ENCODE measurements at places on chromosomes 3 and 15.

- DNase-seq = no peak
Observed at GRCh38 chr15:76823890-76824289, 81.2 kb downstream of the SCAPER start.

DNA sequence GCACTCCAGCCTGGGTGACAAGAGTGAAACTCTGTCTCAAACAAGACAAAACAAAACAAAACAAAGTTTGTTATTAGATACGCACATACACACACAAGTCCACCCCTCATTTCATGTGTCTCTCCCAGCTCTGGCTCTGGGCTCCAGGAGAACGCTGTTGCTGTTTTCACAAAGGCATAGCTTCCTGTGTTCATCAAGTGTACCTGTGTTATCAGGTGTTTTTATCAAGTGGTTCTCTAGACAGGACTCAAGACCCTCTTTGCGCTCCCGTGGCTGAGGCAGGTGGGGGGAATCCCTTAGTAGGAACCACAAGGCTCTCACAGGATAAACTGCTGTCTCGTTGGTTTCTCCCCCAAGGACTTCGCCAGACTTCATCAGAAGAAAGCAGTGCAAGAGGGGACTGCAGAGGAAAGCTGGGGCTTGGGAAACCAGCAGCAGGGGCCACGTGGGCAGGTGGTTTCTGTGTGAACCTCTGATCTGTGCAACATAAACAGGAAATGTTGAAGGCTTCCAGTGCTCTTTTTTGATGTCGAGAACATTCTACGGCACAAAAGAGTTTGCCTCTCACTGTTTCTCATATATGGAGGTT lies 6.9 kb upstream of the PPP1R2 start:
- DNase-seq = no peak

DNA sequence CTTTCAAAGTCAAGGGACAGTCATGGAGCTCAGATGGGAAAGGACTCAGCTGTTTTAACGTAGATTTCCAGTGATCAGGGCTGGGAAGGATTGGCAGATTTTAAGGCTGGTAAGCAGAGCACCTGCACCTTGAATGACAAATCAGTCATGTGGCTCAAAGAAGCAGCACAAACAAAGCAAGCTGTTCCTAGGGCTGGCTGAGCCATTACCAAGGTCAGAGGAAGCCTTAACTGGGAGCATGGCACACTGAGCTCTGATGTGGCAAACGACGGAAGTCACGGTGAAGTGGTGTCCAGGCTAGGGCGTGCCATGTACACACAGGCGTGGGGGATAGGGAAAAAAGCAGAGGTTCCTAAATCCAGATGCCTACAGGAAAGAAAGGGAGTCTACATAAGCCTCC lies 84.6 kb upstream of the PFN2 start:
- DNase-seq = no peak

- no peak for DNase-seq
Observed at GRCh38 chr3:3556078-3556477, 243.2 kb upstream of the LRRN1 start.

DNA sequence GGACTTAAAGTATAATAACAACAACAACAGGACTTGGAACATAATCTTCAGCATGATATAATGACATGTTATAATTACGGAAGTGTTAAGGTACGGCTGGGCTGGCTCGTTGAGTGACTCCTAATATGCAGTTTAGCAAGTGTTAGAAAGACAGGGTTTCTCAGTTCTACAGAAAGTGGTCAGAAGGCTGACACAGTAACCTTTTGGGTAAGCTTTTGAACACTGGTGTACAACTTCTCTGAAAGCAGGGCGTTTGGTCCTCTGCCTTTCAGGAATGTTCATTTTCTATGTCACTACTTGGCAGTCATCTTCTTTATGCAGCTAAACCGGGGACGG lies 133.3 kb upstream of the SLC2A2 start:
- DNase-seq = no peak

DNA sequence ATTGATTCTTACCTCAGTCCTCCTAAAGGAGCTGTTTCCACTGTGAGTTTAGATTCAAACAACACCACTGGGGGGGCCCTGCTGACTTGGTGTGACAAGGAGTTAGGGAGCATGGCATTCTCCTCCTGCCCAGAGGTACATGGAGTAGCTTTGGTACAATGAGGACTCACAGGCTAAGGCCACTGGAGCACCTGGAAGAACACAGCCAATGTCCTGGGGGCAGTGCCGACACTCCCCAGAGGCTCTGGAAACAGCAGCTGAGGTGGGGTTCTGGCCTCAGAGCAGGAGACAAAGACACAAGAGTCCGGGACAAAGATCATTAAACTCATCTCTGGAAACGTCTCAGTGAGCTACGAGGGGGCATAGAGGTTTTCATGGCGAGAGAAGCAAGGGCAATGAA lies 69.7 kb upstream of the POMGNT2 start:
- DNase-seq = no peak

DNA sequence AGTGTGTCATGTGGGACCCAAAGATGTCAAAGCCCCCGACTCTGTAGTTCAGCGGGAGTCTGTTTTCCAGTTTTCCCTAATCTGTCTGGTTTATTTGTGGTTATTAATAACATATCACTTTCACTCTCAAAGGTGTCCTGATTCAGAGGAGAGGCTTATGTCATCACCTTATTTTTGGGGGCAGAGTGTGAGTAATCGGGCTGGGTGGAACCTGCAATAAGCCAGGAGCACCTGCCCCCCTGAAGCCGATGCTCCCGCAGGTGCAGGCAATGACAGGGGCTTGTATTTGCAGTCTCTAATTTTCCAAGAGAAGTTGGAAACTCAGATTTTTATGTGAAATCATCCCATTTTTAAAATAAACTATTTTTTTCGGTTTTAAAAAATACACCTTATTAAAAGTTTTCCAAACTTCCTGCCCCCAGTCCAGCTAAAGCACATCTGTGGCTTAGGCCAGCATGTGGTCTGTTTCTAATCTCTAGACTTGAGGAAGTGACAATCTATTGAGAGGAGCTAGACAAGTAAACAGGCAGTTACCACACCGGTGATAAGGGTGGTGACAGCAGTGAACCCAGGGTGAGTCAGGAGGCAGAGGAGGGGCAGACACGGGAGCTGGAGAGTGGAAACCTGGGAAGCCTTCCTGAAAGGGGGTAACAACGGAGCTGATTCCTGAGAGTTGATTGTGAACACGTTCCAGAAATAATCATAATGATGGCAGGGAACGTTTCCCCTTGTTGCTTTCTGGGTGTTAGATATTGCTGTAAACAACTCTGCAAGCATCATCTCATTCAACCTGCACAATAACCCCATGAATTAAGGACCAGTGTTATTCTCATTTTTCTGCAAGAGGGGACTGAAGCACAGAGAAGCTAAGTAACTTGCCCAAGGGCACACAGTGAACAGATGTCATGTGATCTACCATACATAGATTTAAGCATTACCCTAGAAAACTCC lies 37.2 kb downstream of the BHLHE40 start:
- DNase-seq = peak; percentile 59

DNA sequence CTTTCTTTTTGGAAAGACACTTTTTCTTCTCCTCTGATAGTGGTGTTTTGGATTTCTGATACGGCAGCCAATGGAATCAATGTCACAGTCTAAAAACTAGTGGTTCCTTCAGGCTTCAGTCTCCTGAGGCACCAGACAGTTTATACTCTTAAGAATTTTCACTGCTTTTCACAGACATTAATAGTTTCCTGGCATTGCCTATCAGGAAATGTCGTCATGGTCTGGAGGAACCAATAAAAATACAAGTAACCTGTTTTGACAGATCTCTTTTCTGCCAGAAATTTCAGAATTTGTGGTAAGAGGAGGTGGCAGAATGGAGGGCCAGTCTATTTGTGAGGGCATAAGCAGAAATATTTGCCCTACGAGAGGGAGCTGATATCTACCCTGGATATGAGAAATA lies 44.8 kb downstream of the FILIP1L start:
- no peak for DNase-seq

DNA sequence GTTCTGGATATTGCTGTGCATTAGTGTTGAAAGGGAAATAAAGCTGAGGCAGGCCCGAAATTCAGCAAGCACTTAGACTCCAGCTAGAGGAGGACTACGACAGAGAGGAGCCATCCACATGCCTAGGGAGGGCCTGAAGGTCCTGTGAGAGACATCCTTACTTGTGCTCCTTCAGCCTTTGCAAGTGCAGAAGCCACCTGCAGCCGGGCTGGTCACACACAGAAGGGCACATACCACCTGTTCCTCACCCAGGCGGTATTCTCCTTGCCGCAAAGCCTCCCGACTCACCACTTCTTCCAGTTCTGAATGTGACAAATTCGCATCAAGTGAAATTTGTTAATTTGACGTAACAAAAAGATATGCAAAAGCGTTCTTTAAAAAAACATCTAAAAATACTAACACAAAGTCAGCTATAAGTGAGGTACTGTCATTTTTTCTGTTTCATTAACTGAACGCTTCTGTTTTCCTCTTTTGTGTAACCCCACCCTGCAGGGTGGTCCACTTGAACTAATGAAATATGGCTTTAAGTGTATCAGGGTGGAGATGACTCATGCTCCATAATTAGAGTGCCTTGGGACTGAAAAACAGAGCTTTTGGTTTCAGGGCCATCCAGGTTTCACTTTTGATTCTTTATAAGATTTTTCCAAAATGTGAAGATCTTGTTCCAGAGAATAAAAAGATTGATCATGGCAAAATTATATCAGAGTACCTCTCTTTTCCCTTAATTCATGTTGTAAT lies 467.9 kb upstream of the ATP11B start:
- DNase-seq = no peak

GRCh38 chr15:72916897-72917296 lies 133.3 kb upstream of the ADPGK start:
- no peak for DNase-seq

DNA sequence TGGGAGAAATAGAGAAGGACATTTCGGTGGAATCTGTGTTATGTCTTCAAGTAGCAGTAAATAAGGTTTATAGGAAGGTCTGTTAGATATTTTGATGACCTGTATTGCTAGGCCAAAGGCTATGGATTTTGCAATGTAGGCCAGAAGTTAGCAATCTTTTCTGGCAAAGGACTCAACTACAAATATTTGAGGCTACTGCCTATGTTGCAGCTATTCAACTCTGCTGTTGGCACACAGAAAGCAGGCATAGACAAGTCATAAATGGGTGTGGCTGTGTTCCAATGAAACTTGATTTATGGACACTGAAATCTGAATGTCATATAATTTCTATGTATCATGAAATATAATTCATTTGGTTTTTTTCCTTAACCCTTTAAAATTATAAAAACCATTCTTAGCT lies 438.7 kb upstream of the C2CD4B start:
- no peak for DNase-seq

- DNase-seq = no peak
Observed at GRCh38 chr3:81442758-81443456, 318.5 kb downstream of the GBE1 start.

DNA sequence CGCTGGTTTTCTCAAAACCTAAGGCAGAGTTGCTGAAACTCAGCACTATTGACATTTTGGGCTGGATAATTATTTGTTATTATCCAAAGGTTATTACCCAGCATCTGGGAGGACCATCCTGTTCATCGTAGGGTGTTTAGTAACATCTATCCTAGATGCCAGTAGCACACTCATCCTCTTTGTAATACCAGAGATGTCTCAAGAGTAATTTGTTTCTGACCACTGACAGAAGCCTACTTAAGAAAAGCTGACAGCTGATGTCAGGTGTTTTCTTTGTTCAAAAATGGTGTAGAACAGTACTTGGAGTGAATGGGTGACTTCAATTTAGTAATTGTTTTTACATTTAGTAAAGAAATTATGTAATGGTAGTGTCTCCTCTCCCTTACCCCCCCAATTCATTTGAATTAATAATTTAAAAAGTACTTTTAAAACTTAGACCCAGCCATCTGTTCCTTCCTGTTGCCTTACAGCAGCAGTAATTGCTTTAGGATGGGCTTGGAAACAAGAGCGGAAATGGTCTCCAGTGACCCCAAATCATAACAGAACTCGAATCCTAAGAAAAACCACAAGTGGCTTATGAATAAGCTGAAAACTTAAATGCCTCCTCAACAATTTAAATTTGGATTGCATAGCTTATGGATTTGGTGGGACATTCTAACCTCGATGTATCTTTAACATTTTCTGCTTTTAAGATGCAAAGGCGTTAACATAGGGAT lies 105.4 kb downstream of the PTPRG start:
- DNase-seq = no peak

DNA sequence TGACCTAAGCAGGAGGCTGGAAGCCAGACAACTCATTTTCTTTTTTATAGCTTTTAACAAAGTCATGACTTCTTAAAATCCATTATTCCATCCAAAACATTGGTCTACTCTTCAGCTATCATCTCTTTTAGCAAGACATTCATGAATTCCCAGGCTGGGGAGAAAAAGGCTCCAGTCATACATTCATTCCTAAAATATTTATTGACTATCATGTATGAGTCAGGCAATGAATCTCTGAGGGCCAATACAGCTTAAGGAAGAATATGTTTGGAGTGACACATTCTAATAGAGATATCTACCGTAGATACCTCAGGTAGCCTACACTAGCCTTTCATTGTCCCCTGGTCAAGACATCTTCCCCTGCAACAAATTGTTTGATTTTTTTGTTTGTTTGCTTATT lies 196.4 kb upstream of the NANOGP8 start:
- no peak for DNase-seq

- no peak for DNase-seq
Observed at GRCh38 chr15:81825136-81825535, 220.7 kb downstream of the MEX3B start.

GRCh38 chr3:196220587-196220986 lies 4.3 kb downstream of the SLC51A start:
- DNase-seq = no peak

- peak; percentile 34 for DNase-seq
Observed at GRCh38 chr15:94164202-94164807, 67.1 kb upstream of the MCTP2 start.

- no peak for DNase-seq
Observed at GRCh38 chr3:49295489-49296058, 18.5 kb upstream of the C3orf62 start.

DNA sequence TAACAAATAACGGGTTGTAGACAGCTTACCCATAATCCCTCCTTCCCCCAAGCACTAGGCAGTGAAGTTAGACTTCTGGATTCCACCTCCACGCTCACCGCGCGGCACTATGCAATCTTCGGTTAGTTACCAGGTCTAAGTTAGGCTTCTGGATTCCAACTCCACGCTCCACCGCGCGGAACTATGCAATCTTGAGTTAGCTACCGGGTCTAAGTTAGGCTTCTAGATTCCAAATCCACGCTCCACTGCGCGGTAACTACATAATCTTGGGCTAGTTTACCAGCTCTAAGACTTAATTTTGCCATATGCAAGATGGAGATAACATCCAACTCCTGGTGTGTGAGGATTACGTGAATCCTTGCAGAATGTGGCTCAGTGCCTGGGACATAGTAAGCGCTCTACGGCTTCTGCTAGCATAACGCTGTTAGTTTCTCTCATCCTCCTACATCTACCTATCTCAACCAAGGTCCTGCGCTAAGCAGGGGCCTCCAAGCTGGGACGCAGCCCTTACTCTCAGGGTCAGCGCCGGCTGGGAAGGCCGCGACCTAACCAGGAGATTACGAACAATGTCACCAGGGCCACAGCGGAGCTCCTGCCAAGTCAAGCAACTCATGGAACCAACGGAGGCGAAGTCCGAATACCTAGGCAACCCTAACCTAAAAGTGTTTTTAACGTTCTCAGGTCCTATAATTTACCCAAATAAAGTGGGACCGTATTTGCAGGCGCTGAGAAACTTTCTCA lies 497 bp upstream of the RPLP1 start:
- DNase-seq = no peak

GRCh38 chr3:101778385-101779046 lies 495 bp upstream of the NXPE3 start:
- no peak for DNase-seq
